Bronchus fibroblast of lung (primary cell): ENCODE measurements at places on chromosomes 4 and X. TPM values are rescaled to one million over a fixed set of nuclear protein-coding genes. Genes with fewer than 3 reads are reported as not detected.

The UGT2B15 gene
- total RNA-seq = not detected in 2 replicates

The NCAPG gene
- 28.2 and 42.7 TPM in 2 replicates for total RNA-seq

The EPHA5 gene
- under 0.01 and 0.17 TPM in 2 replicates for total RNA-seq

The CENPVL2 gene
- not detected in 2 replicates for total RNA-seq

The CTAG1B gene
- total RNA-seq = not detected in 2 replicates

The POLA1 gene
- 10.1 and 10.3 TPM in 2 replicates for total RNA-seq
